ENCODE measurements at places on chromosomes 6 and 20. TPM values are rescaled to one million over a fixed set of nuclear protein-coding genes. Genes with fewer than 3 reads are reported as not detected.

OR2H2 gene
- not detected for polyA plus RNA-seq

- peaks cover 2% of the 10 kb centered on the region for H3K36me3 ChIP-seq
- no peak for DNase-seq
- H3K27me3 ChIP-seq: no peaks in the 10 kb centered on the region
- peak overlapping the region; percentile 98 for H3K27ac ChIP-seq
- H3K4me3 ChIP-seq: peak overlapping the region; percentile 91
These were observed 15.0 kb downstream of the ELOVL5 start for GRCh38 chr6:53333439-53334408.

CLIC5 gene
- polyA plus RNA-seq: 0.29 TPM

NEURL2 gene
- polyA plus RNA-seq: 2.2 TPM

- H3K27ac ChIP-seq: no peak overlapping the region
- H3K4me3 ChIP-seq: no peak overlapping the region
- DNase-seq: no peak
- H3K27me3 ChIP-seq: no peaks in the 10 kb centered on the region
- H3K4me1 ChIP-seq: peaks cover 9% of the 10 kb centered on the region
These were observed 8.1 kb upstream of the DDR1 start for GRCh38 chr6:30876039-30876730.

GRCh38 chr6:130843575-130844320, 16.5 kb downstream of the SMLR1 start:
- no peaks in the 10 kb centered on the region for H3K36me3 ChIP-seq
- peak; percentile 13 for DNase-seq
- peaks cover 9% of the 10 kb centered on the region for H3K4me1 ChIP-seq
- no peaks in the 10 kb centered on the region for H3K27me3 ChIP-seq

DNA sequence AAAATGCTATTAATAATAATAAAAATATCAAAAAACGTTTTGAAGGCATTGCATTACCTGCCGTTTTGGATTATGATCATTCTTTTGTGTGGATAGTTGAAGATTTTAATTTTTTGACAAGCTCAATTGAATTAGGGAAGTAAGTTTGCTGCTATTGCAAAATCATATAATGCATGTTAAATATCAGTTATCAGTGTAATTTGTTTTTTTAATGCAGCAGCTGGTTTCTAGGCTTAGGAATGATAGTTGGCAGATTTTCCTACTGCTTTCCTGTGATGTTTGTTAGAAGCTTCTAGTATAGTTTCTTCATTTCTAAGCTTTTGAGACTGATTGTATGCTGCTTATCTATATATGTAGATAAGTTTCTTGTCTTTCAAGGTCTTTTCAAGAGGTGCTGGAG, 99.0 kb downstream of the JARID2 start:
- H3K4me1 ChIP-seq: peaks cover 87% of the 10 kb centered on the region
- no peak overlapping the region for H3K27ac ChIP-seq
- H3K36me3 ChIP-seq: no peaks in the 10 kb centered on the region
- peak overlapping the region; percentile 30 for H3K4me3 ChIP-seq

DDR1 gene
- polyA plus RNA-seq: 1.5 TPM

- H3K27me3 ChIP-seq: peaks cover 25% of the 10 kb centered on the region
- H3K27ac ChIP-seq: no peak overlapping the region
- H3K4me3 ChIP-seq: no peak overlapping the region
- H3K36me3 ChIP-seq: no peaks in the 10 kb centered on the region
- DNase-seq: no peak
- no peaks in the 10 kb centered on the region for H3K4me1 ChIP-seq
These were observed 135.4 kb downstream of the BFSP1 start for GRCh38 chr20:17395729-17396128.

- H3K4me3 ChIP-seq: no peak overlapping the region
- no peak for DNase-seq
- H3K27ac ChIP-seq: no peak overlapping the region
- no peaks in the 10 kb centered on the region for H3K36me3 ChIP-seq
These were observed 67.7 kb downstream of the KIF6 start for GRCh38 chr6:39657355-39658135.

All from naive thymus-derived CD8-positive, alpha-beta T cell (primary cell).